ENCODE measurements at places on chromosomes 1 and 21.

DNA sequence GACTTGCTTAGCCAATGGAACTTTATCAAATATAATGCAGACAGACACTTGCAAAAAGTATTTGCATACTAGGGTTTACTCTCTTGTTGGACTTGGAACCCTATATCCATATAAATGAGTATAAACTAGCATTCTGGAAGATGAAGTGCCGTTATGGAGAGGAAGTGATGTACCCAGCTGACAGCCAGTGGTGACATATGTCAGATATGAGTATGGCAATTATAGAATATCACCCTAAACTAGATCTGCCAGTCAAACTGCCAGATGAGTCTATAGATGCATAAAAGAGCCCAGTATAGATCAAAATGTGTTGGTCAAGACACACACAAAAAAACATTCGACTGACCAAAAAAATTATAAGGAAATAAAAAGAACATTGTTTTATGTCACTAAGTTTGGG, 739.3 kb downstream of the PLA2G4A start:
- DNase-seq = no peak

DNA sequence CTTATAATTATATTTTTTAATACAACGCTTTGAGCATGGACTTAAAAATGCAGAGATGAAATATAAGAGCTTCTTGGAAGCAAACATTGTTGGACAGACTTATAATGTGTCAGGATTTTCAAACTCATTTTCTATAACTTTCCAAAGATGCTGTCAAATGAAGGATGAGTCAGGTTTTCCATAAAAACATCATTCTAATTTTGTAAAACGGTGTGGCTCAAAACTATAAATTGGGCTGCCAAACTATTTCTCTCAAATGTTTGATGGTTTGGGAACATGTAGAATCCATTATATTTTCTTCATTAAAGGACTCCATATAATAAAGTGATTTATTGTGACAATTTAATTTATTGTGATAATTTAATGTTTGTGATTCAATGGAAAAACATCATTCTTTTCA, 511.2 kb downstream of the USP25 start:
- no peak for DNase-seq

GRCh38 chr1:42085596-42085995, 67.6 kb upstream of the GUCA2B start:
- no peak for DNase-seq

GRCh38 chr1:155479205-155479604, 83.4 kb downstream of the ASH1L start:
- DNase-seq = no peak

DNA sequence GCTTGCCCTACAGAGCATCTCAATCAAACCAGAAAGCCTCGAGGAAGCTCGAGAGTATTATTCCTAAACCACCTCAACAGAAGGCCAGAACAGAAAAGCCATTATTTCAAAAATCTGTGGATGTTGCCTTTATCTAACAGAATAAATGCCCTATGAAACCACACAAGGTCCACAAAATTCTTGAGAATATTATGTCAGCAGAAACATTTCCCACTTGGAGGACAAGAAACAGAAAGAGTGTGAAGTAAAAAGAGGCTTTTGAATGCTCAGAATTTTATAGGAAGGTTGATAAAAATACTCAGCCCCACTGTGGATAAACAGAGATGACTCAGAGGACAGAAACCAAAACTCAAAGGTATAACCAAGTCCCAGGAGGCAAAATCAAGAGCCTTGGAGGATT, 146.4 kb upstream of the LRRC7 start:
- no peak for DNase-seq

DNA sequence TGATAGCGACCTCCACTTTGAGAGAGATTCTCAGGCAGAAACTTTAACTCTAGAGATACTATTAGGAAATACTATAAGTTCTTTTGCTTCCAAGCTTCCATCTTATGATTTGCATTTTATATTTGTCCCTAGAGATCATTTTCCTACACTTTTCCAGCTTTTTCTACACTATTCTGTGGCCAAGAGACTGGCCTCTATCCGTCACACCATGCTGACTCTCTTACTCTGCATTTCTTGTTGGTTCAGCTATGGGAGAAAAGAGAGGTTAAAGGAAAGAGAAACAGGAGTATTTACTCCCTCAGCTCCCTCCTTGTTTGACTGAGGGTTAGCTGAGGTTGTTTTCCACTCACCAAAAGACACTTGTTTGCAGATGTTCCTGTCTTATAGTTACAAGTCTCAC, 665.6 kb upstream of the CXADR start:
- DNase-seq = no peak

DNA sequence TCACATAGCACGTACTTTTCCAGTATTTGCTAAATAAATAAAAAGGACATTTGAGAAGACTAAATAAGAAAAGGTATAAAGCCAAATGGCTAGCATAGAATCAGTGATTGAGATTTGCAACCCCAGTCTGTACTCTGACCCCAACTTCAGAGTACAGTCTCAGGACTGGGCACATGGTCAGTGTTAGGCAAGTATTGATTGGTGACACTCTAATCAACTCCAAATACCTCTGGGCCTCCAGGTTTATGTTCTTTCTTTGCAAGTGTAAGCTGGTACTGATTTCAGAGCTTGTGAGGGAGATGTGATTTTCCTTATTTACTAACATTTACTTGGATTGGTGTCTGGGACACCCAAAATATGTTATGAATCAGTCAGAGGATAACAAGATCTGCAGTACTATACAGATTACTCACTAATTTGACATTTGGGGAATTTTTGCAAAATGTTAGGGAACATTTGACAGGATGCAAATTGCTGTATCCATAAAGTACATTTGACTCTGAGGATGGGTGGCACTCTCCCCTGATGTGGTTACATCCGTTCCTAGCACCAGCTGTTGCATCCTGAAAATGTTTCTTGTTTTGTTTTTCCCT, 34.2 kb downstream of the LMO4 start:
- no peak for DNase-seq
